ENCODE measurements at places on chromosomes 12 and 14. TPM values are rescaled to one million over a fixed set of nuclear protein-coding genes. Genes with fewer than 3 reads are reported as not detected.

DNA sequence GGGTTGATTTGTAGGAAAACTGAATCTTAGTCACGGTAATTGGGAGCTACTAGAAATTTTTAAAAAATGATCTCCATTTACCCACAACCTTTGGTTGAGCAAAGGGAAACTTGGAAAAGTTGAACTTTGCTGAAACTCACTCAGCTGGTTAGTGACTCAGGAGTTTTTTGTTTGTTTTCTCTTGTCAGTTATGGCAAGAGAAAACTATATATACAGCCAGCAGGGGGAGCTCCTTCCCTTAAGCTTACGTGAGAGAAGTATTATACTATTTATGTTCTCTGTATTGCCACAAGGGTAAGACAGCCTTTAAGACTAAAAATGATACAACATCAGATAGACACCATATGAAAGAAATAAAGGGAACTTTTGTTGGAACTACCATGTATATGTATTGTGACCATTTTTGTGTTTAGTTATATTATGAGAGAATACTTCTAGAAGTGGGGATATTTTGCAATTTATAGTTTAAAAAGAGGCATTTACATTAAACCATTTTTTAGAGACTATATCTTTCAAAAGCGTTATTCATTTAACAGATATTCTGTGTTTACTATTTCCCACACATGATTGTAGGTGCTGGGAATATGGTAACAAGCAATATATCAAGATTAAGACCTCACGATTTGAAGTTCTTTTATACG is 28.1 kb upstream of the TBC1D30 start:
- DNase-seq = peak; percentile 89

DNA sequence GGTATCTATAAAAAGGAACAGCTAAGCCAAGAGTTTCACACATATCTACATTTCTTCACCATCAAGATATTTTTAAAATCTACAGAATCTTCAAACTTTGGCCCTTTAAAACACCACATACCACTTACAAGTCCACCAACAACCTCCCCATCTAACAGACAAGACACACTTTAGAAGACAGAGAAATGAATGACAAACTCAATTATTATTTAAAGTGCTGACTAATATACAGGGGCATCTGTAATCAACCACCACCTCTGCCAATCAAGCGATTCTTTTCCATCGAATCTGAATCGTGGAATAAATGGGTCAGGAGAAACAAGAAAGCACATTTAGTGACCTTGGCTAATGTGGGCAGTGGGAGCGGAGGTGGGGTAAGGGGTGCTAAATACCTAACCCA is 7.7 kb downstream of the SETD3 start:
- peak; percentile 5 for DNase-seq

- DNase-seq = peak; percentile 36
These were observed at the start of gene PKP2 for GRCh38 chr12:32896432-32897280. Gene PKP2, minus strand, starts transcription at chr12:32896777. Its CDS starts 46 bp downstream, at chr12:32896731.

DNA sequence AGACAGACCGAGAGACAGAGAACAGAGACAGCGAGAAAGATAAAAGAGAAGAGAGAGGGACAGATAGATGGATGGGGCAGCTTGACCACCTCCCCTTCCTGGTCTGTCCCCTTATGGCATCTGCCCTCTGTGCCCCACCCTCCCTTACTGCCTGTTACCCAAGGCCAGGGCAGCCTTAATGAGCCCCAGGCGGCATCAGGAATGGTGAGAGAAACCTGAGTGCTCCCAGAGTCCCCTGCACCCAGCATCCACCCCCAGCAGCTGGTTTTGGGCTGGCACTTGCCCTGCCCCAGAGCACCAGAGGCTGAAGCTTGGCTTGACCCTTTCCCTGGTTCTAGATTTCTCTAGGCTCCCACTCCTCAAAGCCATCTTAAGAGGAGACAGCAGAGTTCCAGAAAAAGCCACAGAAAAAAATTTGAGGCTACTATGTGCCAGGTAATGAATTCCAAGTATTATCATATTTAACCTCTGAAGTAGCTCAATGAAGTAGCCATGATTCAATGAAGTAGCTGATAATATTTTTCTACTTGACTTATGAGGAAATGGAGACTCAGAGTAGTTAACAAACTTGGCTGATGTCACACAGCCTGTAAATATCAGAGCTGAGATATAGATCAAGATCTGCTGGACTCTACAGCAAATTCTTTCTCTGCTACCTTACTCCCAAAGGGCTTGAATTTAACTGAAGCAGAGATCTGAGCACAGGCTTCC is 2.0 kb upstream of the ZNF385A start:
- no peak for DNase-seq

- no peak for DNase-seq
These were observed 91.8 kb downstream of the PLXNC1 start for GRCh38 chr12:94240171-94240570.

DNA sequence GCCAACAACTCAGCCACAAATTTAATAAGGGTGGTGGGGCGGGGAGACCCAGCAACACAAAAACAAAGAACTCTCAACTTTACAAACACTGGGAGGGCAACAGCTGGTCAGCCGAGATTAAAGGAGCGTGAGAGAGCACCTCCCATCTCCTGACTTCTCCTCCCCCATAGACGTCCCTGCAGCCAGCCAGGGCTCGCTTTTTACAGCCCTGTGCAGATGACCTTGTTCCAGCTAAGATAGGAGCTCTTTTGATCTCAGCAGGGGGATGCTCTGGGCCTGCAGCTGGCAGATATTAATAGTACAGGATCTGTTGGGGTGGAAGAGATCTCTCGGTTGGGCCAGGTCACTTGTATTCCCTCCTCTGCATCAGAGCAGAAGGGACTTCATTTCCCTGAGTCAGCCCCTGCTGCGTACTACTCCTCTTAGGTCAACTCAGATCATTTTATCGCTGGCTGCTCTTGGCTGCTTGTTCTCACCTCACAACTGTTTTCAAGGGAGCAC is 475.8 kb downstream of the RAD51B start:
- no peak for DNase-seq

DNA sequence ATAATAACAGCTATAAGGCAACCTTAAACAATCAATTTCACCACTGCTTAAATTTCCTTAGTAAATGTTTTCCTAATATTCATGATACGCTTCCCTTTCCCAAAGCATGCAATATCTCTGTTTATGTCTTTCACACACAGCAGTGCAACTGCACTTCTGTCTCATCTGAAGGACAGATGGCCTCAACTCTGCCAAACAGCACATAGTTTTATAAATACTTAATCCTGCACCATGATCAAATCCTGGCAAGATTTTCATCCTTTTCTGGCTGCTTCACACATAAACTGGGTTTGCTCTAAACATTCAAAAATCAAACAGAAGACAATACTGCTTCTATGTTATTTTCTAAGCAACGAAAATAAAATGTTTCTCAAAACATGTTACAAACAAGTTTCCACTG is 266.3 kb downstream of the ITPR2 start:
- DNase-seq = no peak

DNA sequence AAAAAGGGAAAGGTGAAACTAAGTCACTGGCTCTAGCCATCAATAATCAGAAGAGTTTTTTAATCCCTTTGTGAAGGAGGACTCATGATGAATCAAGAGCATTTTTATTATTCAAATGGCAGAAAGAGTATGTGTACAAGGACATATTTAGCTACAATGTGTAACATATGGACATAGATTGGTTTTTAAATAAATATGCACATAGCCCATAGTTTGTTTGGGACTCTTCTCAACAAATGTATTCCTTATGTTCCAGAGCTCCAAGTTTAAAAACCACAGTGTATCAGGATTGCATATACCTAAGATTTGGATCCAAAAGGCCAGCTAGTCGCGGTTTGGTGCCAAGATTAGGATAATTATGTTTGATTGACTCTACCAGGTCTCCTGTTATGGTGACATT is 104.2 kb downstream of the C12orf50 start:
- no peak for DNase-seq

GRCh38 chr12:124512667-124513296 is 54.6 kb downstream of the NCOR2 start:
- DNase-seq = peak; percentile 97

DNA sequence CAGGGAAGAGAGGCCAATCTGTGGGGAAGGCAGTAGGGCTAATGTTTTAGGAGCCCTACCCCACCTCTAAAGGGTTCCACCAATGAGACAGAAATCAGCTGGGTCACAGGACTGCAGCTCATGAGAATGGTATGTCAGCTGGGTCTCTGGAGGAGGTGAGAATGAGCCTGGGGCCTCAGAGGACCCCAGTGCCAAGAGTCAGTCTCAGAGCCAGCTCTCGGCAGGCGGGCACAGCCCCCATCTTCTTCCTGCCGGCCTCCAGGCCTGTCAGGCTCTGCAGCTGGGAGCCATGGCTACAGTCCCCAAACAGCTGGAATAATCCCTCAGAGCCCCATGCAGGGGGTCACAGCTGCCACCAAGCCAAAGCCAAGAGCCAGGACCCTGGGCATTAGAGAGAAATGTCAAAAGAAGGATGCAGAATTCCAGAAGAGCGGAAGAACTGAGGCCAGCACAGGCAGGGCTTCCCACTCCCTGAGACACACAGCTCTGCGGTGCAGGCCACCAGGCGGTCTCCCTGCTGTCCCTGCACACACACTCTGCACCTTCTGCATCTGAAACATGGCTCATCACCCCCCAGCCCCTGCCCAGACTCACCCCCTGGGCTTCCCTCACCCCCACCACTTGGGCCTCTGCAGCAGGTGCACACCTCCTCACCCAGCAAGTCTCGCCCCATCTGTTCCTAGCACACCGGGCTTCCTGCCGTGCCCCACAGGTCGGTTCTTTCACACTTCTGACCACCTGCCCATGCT is 26.0 kb downstream of the ITPK1 start:
- no peak for DNase-seq

DNA sequence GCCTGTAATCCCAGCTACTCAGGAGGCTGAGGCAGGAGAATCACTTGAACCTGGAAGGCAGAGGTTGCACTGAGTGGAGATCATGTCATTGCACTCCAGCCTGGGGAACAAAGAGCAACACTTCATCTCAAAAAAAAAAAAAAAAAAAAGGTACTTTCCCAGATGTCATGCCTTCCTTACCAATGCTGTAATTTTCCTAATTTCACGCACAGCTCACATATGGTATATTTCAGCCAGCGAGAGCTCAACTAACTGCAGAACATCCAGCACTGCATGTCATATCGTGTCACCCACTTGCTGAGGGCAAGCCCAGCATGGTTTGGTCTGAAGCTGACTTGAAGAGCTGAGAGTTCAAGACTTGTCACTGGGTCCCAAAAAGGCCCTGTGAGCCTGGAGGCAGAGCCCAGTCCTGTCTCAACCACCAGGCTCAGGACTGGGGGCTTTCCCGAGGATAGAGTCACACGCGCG is 29.0 kb downstream of the NFKBIA start:
- DNase-seq = no peak

GRCh38 chr14:32012062-32012461 is 65.0 kb upstream of the ARHGAP5 start:
- DNase-seq = peak; percentile 20

GRCh38 chr12:131943389-131943788 is 6.4 kb upstream of the EP400 start:
- no peak for DNase-seq

- no peak for DNase-seq
These were observed 130.3 kb downstream of the NDUFA12 start for GRCh38 chr12:94872971-94873733.

DNA sequence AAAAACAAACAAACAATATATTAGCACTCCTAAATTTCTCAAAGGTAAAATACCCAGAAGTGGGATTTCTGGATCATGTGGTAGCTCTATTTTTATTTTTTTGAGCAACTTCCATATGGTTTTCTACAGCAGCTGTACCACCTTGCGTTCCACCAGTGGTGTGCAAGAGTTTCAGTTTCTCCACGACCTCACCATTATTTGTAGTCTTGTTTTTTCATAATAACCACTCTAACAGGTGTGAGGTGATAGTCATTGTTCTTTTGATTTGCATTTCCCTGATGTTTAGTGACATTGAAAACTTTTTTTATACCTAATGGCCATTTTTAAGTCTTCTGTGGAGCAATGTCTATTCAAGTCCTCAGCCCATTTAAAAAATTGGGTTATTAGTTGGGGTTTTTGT is 127.3 kb upstream of the SLC38A2 start:
- no peak for DNase-seq

DNA sequence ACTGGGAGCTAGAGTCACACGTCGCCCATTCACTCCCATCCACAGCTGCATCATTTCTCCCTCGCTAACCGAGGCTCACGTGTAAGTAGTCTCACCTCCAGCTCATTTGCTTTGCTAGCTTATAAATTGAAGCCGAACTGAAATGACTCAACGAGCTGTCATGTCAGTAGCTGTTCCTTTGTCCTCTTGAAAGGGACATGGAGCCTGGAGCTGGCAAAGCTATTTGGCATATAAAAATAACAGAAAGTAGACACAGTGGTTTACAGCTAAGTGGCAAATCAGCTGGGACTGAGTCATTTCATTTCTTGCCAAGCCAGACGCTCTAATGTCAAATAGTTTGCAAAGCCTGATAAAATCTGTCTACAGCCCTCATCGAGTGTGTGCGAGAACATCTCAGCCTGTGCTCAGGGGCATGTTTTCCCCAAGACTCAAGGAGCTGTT is 114.4 kb upstream of the TMEM233 start:
- peak; percentile 17 for DNase-seq

DNA sequence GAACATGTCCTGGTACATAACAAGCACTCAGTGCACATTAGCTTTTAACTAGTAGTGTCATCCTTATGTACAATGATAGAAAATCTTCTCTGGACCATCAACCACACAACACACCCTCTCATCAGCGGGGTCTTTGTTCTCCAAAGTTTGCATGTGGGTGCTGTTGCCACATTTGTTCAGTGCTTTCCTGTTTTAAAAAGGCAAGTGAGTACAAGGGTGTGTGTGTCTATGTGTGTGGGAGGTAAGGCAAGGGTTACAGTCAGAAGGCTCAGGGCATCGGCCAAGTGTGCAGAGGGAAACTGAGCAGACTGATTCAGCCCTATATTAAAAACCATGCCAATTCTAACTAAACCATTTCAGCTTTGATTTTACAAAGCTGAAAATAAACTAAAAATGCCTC is 17.9 kb downstream of the KRT76 start:
- no peak for DNase-seq

DNA sequence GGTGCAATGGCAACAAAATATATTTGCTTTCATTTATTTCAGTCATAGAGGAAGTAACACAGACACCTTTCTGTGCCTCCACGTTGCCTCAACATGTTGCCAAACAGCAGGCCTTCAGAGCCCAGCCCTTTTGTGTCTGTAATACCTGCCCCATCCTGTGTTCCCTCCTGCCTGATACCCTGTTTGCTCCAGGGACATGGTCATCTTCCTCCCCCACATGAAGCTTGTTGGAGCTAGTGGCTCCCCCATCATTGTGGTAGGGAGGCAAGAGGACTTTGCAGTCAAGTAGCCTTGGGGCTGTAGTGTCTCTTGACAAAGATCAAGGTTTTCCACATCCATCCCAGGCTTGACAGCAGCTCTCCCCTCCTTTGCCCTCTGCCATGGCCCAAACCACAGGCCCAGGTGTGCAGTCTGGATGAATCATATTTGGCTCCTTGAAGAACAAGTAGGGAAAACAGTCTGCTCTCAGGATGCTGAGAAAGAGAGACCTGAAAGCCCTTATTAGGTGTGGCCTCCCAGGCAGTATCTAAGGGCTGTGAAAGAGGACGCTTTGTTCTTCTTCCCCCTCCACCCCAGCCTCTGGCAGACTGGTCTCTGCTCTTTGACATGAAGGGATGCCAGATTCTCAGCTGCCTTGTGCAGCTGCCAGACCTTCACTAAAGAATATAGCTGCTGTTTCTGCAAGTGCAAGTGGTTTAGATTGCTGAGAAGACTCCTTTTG is 329.0 kb downstream of the C12orf75 start:
- peak; percentile 7 for DNase-seq

- DNase-seq = no peak
These were observed 9.4 kb downstream of the WASHC3 start for GRCh38 chr12:102052192-102053061.

The PHETA1 gene
- 4.2 TPM for total RNA-seq

The SAMD15 gene
- total RNA-seq = 2.6 TPM

The EXOC3L4 gene
- not detected for total RNA-seq

The CLEC7A gene
- total RNA-seq = not detected

The APAF1 gene
- 11.4 TPM for total RNA-seq

The P2RX7 gene
- not detected for total RNA-seq

The AKAP3 gene
- 0.40 TPM for total RNA-seq

Data from HT1080 (cell line).